ENCODE measurements at places on chromosomes 3 and 15. TPM values are rescaled to one million over a fixed set of nuclear protein-coding genes. Genes with fewer than 3 reads are reported as not detected.

GRCh38 chr3:126937973-126938372 is 44.9 kb upstream of the PLXNA1 start:
- DNase-seq, result no peak

GRCh38 chr3:37223141-37223558 is 48.8 kb upstream of the LRRFIP2 start:
- no peak for DNase-seq

DNA sequence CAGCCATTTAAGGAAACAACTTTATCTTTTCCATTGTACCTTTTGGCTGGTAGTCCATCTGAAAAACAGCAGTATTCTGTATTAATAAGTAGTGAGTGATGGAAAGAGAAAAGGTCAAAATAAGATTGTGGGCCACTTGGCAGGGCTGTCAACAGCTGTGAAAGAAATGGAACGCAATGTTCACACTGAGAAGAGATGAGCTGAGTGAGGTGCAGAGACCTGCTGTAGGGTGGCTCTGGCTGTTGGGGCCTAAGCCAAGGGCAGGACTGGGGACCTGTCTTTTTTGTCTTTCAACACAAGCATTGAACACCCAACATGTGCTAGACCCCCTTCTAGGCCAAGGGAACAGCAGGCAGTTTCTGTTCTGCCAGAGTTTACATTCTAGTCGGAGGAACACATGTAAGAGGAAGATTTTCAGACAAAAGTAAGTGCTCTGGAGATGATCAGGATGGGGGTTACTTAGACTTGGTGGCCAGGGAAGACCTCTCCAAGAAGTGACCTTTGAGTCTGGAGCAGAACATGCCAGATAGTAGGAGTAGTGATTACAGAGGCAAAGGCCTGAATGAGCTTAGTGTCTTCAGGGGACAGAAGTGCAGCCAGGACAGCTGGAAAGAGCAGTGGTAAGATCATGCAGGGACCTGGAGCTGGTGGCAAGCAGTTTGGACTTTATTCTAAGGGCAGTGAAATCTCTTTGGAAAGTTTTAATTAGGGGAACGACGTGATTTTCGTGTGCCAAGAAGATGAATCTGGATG is 29.6 kb downstream of the TSEN2 start:
- no peak for DNase-seq

DLEC1 gene
- total RNA-seq, result 0.19 TPM

DNA sequence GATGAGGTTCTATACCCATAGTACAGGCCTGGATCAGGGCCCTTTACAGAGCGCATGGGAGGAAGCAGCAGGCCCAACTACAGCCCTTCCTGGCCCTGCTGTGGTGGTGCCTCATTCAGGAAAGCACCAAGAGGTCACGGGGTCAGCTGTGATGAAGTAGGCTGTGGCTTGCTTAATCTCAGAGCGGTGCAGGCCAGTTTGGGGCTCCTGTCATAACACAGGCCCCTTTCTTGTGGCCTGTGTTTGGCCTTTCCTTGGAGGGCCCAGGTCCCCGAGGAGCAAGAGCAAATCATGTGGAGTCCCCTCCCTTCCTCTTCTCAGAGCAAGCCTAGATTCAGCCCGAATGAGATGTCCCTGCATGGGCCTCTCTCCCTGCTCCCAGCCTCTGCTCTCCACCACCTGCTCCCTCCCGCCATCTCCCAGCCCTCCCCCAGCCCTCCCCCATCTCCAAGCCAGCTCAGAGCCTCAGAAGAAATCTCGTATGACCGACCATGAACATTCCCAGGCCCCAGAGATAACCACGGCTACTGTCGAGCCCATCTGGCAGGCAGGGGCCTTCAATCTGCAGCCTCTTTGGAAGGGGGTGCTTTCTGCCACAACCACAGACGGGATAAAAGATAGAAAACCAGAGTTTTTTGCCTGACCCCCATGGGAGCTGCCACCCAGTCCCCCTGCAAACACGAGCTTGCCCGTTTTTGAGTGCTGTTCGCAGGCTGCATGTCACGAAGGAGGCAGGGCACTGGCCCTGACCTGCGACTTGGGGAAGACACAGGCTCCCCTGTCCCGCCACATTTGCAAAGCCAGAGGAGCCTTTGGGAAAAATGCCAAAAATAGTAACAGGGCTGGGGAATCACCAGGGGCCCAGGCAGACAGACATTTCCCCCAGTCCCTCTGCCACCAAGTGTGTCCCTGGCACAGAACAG is 32.3 kb upstream of the DUSP7 start:
- DNase-seq, result peak; percentile 52

- no peak for DNase-seq
These were observed 32.1 kb upstream of the AP4E1 start for GRCh38 chr15:50876260-50876988.

SERPINI2 gene
- 0.32 TPM for total RNA-seq

DNA sequence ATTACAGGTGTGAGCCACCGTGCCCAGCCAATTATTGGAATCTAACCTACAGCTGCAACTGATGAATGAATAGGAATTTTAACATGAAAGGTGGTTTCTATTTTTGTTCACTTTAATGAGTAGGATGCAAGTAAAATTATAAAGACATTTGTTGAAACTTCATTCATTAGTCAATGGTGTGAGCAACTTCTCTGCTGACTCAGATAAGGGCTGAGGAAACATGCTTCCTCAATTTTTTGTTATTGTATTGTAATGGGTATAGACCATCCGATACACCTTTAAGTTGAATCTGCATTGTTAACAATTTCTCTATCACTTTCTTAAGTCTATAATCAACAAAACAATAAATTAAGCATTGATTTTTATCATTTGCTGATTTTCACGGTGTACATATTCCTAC is 127.8 kb downstream of the STAG1 start:
- no peak for DNase-seq

- DNase-seq, result peak; percentile 57
These were observed 4.0 kb downstream of the CCDC33 start for GRCh38 chr15:74240002-74240568.

DNA sequence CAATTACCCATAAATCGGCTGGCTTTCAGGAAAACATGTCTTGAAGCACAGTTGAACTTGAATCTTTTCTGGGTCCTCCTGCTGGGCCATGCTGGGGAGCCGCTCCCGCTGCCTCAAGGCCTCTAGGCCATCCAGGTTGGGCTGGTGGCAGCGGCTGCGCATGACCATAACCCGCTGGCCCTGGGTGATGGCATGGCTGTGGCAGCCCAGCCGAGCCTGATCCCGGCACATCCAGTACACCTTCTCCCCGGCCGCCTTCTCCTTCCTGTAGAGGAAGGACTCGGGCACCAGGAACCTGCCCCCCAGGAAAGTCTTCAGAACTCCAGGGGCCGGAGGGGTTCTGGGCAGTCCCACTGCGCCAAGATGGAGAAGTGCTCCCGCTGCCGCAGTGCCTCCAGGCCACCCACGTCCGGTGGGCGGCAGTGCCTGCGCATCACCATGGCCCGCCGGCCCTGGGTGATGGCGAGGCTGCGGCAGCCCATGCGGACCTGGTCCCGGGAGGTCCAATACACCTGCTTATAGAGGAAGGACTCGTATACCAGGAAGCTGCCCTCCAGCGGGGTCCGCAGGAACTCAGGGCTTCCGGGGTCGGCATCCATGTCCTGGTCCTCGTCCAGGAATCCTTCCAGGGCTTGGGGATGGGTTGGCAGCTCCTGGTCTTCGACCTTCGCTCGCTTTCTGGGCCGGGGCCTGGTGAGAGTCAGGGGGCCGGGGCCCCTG is 84.3 kb upstream of the FXR1 start:
- no peak for DNase-seq

GRCh38 chr3:10417847-10418246 is 87.5 kb downstream of the ATP2B2 start:
- peak; percentile 8 for DNase-seq

DNA sequence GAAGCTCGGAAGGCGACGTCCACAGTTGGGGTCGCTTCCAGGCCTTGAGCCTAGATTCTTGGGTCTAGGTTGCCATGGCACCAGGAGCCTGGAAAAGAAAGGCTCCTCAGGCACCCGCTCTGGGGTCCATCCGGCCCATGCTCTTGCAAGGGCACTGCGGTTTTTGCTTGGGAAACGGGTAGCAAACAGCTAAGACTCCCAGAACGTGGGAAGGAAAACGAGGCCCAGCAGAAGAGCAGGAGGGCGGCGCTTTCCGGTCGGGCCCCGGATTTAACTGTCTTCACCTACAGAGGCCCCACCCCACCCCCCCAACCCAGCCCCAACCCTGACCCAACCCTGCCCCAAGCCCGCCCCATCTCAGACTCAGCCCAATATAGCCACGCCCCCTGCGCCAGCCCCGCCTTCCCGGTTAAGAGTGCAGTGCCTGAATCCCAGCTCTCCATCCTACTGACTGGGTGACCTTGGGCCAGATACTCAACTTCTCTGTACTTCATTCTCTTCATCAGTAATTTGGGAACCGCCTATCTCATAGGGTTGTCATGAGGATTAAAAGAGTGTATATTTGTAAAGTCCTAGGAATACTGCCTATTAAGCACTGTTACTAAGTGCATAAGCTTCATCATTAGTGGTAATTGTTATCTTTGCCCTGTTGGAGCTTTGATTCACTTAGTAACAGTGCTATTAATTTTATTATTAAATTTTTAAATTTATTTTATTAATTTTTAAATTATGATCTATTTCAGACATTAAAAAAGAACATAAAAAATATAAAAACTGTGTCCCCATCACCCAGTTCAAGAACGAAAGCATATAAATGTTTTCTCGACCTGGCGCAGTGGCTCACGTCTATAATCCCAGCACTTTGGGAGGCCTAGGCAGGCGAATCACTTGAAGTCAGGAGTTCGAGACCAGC is 28.4 kb upstream of the SMAD6 start:
- peak; percentile 42 for DNase-seq

EXD1 gene
- not detected for total RNA-seq

TMEM108 gene
- total RNA-seq, result 5.9 TPM

GRCh38 chr15:41125931-41126642 is 10.0 kb upstream of the INO80 start:
- no peak for DNase-seq

DNA sequence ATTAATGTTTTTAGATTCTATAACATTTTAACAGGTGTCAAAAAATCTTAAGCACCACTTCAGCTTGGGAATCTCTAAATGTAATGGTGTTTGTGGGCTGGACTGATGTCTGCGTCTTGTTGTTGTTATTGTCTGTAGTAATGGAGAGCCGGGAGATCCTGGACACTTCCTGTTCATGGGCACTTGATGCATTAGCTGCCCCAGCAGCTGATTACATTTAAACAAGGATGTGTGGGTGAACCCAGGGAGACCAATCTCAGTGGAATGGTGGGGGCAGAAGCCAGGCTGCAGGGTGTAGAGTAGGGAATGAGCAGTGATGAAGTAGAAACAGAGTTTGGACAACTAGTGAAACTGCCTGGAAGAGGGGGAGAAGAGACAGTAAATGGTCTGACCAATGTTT is 7.8 kb downstream of the CCR5AS start:
- DNase-seq, result no peak

CSTA gene
- 0.55 TPM for total RNA-seq

GRCh38 chr3:58230876-58231552 is 6.6 kb upstream of the ABHD6 start:
- DNase-seq, result no peak
